ENCODE measurements at places on chromosomes 4 and X.

DNA sequence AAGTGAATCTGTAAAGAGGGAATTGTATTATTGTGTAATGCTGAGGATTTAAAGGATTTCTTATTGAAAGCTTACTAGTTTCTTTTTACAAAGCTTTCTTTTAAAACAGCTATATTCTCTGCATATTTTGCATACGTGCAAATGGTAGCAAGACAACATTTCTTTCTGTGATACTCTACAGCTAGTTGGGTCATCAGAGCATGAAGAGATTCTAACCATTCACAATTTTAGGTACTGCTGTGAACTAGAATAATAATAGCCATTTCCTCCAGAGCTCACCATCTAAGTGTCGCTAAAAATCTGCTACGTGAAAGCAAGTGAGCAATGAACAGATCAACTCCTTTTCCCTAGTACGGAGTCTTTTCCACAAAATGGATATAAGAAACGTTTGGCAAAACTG, 37.3 kb downstream of the ARHGAP6 start:
- no peak for DNase-seq

- no peak for DNase-seq
Measured at GRCh38 chrX:120561634-120562568, 1.1 kb upstream of the CUL4B start.

DNA sequence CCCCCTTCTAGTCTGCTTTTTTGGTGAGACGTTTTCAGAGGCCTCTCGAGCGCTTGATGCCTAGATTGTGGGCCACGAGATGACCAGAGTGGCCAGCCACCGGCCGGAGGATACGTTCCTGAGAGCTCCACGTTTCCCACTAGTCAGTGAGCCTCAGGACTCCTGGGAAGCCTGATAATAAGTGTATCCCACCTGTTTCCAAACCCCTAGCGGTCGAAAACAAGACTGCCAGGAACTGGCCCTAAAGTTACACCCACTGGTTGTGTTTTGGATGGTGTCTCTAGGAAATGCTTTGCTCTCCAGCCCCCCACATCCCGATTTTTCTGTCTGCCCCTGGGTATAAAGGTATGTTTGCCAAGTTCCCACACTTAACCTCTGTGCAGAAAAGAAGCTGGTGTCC, 4.6 kb upstream of the RS1 start:
- no peak for DNase-seq

DNA sequence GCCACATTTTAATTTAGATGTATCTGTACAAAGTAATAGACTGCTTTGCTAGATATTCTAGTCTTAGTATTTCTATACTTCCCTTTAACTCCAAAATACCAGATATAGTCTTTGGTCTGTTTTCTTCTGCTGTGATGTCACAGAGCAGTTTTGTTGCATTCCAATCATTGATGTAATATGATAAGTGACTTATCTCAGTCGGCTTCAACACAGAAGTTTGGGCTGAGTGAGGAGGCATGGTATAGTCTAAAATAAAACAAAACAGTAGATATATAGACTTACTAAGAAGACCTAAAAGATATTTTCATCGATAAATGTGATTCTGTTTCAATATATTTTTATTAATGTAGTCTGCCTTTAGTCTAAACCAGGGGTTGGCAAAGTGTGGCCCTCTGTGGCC, 169.9 kb downstream of the DCK start:
- no peak for DNase-seq

DNA sequence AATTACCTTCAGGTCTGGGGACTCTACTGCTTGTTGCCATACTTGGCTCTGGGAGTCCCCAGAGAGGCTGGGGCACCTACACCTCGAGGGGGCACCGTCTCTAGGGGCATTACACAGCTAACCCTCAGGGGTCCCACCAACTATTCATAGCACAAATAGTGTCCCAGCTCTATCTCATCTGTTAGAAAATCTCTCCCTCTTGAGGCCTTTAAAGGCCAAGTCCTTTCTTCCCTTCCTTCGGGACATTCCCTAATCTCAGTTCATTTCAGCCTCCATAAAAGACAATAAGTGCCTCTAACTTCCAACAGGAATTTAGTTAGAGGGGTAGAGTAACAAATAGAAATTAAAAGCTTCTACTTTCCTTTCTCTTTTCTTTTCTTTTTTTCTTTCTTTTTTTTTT, 55.8 kb upstream of the SORBS2 start:
- DNase-seq, result no peak

DNA sequence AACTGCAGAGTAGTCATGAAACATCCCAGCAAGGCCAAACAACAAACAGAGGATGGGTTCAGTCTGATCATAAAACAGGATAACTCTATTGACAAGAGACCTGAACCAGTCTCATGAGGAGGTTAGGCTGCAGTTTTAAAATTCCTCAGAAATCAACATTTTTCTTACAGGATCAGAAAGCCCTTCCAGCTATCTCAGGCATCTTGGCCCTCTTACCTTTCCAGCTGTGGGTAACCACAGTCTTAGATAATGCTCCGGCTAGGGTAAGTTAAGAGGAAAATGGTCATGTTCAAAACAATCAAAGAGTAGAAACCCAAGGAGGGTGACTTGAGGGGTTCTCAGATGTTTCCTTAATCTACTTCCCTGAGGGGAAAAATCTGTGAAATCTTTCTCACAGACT, 5.1 kb downstream of the CTSO start:
- DNase-seq, result no peak

DNA sequence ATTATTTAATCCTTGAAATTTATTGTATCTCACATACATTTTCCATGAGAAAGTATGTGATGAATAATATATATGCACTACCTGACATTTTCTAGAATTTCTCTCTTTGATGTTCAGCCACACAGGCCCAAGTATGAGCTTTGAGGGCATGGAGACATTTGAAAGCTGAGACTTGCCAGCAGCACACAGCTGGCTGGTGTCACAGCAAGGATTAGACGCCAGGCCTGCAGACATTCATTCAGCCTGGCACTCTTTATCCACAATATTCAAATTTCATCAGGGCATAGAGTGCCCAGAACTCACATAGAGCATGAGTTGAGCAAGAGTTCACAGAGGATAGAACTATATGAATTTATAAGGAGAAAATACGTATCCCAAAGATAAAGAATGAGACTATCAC, 74.0 kb downstream of the GRIA2 start:
- no peak for DNase-seq

- no peak for DNase-seq
Measured at GRCh38 chrX:82224961-82225360, 1023.1 kb downstream of the SH3BGRL start.

- no peak for DNase-seq
Measured at GRCh38 chr4:156138781-156139280, 185.2 kb upstream of the CTSO start.

DNA sequence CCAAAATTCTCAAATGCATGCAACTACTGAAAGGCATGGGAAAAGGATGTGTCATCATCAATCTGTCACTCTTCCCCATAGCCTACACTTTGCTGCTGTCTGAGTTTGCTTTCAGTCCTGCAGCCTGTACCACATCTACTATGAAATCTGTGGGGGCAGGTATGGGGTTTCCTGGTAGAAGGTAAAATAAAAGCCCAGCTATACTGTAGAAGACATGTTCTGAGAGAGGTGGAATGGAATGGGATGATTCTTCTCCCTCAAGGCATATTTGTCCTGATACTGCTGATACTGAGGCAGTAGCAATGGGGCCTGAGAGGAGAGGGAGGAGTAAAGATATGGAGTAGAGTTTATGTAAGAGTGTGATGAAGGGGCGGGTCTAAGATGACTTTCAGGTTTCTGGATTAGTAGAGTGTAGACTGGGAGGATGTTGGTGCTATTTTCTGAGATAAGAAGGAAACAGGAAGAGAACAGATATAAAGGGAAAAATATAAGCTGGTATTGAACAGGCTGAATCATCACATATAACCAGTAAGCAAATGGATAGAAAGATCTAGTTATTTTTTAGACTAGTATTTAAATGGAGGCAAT, 38.7 kb upstream of the GYPA start:
- DNase-seq, result no peak
